Astrocyte of the cerebellum (primary cell): ENCODE measurements at places on chromosomes 6 and 20.

GRCh38 chr6:35309611-35310264 is 12.1 kb downstream of the DEF6 start:
- no peak for DNase-seq

DNA sequence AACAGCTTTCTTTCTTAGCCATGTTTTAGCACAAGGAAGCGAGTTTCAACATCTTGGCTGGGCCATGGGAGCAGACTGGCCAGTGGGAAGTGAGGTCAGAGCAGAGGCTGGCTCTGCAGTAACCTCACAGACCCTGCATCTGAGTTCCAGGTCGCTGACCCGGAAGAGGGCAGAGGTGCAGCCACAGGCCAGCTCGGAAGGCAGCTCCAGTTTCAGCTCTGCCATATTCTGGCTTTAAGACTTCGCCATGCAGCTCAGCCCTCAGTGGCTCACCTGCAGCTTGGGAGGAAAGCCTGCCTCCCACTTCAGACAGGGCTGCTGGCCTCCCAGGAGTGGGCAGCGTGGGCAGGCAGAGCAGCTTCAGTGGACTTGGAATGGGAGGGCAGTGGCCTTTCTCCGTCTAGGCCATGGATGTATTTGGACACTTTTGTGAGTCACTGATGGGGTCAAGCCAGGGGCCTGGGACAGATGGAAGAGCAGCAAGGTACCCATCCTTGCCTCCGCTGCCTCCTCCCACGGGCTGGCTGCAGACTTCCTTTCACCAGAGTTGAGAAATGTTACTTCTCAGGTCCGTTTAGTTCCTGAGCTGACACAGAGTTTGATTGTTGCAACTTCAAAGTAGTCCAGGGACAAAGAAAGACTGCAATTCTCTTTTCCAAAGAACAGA is 18.5 kb downstream of the CST8 start:
- no peak for DNase-seq

DNA sequence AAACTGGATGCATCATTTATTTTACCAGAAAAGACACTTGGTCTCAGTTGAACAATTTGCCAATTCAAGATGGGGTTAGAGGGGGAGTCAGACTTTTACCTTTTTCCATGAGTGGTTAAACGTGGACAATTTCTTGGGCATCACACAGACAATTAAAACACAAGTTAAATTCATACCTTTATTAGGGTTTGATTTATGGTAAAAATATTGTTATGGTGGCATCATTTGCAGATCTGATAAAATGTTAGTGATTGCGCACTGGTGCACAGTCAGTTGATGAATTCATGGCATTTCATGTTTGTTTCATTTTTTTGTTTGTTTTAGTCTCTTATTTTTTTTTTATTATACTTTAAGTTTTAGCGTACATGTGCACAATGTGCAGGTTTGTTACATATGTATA is 399.9 kb downstream of the DOK5 start:
- no peak for DNase-seq

GRCh38 chr20:8635837-8636236 is 433.1 kb upstream of the PLCB4 start:
- DNase-seq = no peak

- no peak for DNase-seq
These were observed 6.1 kb downstream of the TP53RK start for GRCh38 chr20:46683011-46683667.

DNA sequence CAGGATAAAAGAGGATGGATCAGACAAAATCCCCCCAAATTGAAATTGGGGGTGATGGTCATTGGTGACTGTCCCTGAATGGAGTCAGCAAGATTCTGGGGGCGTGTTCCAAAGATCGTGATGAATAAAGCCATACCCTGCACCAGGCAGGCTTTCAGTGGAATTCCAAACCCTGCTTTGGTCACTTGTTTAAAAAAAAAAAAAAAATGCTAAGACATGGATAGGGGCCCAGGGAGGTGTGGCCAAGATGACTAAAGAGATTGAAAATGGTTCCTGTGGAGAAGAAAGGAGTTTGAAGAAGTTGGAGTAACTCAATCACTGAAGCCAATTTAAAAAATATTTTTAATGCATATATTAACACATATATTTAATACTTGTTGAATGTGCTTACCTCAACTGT is 161.4 kb upstream of the KCNG1 start:
- peak; percentile 29 for DNase-seq

DNA sequence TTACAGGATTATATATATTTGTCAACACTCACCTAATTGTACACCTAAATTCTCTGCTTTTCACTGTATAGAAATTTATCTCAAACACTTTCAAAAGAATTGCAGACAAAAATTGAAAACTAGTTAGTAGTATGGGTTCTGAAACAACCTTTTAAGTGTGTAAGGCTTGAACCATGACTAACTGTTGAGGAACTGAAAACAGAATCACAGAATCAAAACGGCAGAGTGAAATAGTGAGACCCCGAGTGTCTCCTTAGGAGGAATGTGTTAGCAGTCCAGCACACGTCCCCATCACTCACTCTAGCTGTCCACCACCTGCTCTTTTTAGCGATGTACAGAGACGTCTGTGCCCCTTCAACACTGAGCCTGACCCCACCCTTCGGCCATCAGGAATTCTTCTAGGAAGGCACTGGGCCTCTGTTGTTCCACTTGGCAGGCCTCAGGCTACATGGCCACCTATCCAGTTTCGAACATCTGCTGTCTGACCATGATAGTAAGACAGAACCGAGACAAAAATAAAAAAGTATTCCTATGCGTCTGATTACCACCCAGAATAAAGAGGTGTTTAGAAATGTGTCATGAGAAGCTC is 227.4 kb downstream of the C6orf118 start:
- DNase-seq = no peak

GRCh38 chr6:134322216-134322615 is 4.3 kb upstream of the SGK1 start:
- DNase-seq = no peak

DNA sequence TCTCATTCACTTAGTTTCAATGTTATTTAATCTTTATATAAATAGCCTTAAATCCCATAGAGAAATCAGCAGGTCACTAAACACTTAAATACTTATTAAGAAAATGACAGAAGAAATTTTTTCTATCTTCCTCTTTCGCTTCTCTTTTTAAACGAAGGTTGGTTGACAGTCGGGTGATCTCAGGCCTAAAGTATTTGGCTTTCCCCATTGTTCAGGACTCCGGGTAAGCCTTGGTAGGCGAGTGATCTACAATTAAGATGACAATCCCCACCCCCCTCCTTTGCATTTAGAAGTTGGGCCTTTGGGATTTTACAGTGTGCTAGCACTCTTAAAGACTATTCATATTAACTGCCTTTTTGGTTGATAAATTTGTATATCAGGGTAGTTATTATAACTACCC is 19.7 kb upstream of the UTRN start:
- DNase-seq = no peak

- no peak for DNase-seq
These were observed 663.9 kb upstream of the DEFB115 start for GRCh38 chr20:30593572-30593971.

DNA sequence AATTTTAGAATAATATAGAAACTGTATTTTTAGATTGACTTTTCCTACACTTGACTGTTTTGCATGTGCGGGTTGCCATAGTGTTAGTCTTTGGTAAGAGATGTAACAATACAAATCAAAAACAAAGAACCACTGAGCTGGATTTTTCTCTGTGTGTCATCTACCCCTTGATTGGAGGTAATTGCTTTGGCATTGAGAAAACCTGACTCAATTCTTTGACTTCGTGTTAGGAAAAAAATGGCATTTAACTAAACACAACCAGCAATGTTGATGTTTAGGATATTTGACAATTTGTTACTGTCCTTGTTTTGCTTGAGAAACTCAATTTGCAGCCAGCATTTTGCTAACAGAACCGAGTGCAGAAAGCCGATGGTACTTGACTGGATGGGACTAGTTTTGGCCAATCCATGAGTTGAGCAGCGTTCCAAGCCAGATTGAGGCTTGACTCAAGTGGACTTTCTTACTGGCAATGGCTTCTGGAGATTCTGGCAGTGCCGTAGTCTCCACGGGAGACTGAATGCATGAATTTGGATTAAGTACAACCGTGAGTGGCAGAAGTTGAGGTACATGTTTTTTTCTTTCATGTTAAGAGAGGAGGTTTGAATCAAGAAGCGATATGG is 17.1 kb downstream of the TPBG start:
- DNase-seq = no peak

GRCh38 chr6:131206463-131207251 is 71.4 kb downstream of the AKAP7 start:
- no peak for DNase-seq

- peak; percentile 82 for DNase-seq
These were observed 135.6 kb upstream of the PTPRK start for GRCh38 chr6:128655978-128656498.

DNA sequence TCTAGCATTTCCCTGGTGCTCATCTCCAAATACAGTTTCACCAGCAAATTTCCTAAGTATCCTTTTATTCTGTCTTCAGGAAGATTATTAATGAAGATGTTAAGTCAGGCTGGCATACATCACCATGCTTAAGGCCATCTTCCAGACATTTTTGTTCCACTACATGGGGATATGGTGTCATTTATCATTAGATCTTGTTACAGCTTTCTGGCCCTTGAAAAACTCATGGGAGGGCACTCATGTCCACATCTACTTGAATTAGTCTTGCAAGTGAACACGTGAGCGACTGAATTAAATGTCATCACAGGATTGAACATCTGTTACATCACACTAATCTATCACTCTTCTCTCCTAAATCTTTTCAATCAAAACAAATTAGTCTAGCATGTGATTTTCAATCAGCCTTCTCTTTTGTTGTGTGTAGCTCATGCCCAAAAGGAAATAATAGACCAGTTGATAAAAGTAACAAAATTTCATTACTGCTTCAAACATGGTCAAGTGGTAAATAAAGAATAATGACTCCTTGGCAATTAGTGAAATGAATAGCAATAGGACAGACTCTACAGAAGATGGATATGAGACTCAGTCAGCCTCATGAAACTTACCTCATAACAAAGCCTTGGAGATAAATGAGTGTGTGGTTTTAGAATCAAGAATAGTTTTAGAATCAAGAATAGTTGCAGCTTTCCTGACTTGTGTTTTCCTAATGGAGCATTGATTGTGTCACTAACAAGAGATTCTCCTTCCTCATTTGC is 80.5 kb downstream of the MTFR2 start:
- no peak for DNase-seq

DNA sequence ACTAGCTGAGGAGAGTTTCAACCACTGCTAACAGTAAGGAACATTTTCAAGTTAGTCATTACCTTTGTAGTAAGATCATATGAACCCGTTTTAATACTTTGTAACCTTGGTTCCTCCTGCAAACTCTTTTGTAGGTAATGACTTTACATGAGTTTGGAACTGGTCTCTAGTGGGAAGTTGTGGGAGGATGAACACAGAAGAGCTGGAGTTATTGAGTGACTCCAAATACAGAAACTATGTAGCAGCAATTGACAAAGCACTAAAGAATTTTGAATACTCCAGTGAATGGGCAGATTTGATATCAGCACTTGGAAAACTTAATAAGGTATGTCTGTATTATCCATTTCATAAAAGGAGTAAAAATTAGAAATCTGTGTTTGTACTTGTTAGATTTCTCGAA is 29.3 kb downstream of the DOP1A start:
- no peak for DNase-seq

GRCh38 chr6:31396422-31397152 is 6.8 kb upstream of the MICA start:
- DNase-seq = peak; percentile 68

GRCh38 chr6:163412341-163412740 is 2.2 kb upstream of the QKI start:
- DNase-seq = no peak

GRCh38 chr20:13028673-13029072 is 19.9 kb downstream of the SPTLC3 start:
- no peak for DNase-seq

- no peak for DNase-seq
These were observed 53.3 kb downstream of the TNFRSF21 start for GRCh38 chr6:47256361-47256760.

- no peak for DNase-seq
These were observed 97.3 kb upstream of the CHD6 start for GRCh38 chr20:41715526-41715925.

- DNase-seq = peak; percentile 57
These were observed 96.1 kb upstream of the RIN2 start for GRCh38 chr20:19661717-19662636.

DNA sequence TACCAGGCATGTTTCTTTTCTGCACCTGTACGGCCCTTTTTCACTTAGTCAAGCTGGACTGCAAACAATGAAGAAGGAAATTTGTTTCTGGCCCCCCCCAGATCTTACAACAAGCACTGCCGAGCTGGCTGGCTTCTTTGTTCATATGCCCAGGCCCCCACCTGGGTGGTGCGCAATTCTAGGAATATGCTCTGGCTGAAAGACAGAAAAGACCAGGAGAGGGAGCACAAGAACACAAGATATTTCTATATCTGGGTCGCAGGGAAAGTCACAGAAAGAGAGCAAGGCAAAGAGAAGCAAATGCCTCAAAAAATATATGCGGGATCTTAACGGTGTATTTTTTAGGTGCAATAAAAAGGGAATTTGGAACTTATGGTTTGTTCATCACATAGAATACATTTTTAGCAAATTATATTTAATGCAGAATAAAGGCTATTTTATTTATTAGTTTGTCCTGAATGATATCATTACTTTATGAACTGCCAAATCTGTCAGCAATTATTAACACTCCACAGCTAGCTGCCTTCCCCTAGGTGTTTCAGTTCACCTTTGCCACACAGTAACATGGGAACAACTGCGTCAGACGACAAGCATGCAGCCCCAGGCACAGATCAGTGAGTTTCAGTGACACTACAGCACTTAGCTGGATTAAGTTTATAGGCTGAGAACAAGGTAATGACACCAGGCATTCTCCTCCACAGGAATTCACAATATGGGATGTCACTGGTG is 76.5 kb downstream of the GJA10 start:
- peak; percentile 58 for DNase-seq

DNA sequence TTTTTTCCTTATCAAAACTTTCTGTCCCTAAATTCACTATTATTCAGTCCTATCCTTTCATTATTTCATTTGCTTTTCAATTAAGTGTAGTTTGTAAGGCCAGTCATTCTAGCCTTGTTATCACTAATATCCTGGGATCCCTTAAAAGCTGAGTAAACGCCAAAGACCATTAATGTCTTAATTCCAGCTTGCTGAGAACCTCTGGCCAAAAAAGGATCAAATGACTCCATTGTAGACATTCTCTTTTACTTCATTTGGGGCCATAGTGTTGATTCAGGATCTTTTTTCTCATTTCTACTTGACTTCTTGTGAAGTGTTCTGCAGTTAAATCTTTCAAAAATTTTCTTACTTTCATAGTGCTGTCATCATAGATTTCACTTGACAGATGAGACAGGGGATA is 379.7 kb downstream of the LAMA2 start:
- no peak for DNase-seq
